NCI-H2081 treated with DMSO at 0.1 percent for 48 hours (cell line): ENCODE measurements at places on chromosomes 4 and X.

DNA sequence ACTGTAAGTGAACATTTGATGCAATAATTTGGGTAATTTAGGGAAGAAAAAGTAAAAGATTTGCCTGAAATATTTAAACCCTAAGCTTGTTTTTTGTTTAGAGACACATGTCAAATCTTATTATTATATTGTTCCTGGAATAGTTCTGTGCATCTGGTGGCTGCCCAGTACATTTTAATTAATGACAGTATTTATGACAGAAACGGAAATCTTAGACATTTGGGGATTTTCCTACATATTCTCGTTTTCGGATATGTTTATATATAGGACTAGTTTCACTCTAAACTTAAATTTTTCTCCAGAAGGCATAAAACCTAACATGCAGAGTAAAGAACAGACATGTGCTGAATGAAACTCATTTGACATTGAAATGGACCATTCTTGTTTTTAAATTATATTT is 125.6 kb upstream of the PAQR3 start:
- DNase-seq: no peak

- no peak for DNase-seq
Measured at GRCh38 chr4:30952526-30953219, 232.5 kb downstream of the PCDH7 start.

DNA sequence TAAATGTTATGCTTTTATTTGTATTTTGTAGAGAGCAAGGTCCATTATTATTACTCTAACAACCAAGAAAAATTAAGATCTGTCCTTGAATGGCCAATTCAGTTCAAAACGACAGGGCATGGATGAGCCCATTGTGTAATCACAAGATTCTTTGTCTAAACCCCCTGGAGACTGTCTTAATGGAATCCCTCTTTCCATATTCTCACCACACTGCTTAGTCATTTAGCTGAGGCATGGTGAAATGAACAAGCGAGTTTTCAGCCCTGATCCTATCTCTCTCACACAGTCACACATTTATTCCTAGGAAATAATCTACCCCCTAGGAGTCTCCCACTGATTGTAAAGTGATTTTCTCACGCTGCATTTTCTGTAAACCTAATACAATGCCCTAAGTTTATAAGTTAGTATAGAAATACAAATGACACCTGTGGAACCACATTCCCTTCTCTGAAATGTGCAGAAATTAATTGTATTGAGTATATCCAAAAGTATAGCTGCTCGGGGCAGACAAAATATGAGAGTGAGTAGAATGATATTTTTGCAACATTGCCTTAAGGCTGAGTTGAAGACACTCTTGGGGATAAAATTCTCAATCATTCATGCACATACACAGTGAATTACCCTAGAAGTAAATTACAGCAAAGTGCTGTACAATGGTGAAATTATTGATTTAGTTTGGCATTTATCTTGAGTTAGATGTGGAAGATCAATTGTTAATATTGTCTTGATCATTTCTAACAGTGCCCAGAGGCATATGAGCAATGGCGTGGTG is 119.7 kb upstream of the PCDH7 start:
- no peak for DNase-seq

- no peak for DNase-seq
Measured at GRCh38 chrX:40887476-40887875, 152.1 kb upstream of the MED14 start.

DNA sequence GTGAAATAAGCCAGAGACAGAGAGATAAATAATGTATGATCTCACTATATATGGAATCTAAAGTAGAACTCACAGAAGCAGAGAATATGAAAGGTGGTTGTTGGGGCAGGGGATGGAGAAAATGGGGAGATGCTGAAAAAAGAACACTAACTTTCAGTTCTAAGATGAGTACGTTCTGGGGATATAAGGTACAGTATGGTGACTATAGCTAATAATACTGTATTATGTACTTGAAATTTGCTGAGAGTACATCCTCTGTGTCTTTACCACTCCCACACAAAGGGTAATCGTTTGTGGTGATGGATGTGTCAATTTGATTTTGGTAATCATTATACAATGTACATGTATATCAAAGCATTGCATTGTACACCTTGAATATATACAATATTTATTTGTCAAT is 6.6 kb downstream of the FBXL5 start:
- no peak for DNase-seq

DNA sequence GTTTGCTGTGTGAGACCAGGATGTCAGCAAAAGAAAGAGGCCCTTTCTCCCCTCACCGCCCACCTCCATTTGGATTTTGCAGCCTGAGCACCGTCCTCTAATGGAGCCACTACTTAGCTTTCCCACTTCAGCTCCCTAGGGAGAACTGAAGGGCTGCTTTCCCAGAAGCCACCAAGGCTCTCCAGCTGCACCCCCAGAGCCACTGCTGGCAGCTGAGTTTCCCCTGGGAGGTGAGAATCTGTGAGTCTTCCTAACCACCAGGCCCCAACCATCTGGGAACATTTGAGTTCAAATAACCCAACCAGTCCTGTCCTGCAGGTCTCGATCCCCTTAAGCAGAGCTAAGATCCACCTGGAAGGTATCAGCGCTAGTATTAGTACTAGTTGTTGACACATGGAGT is 173.1 kb upstream of the USP9X start:
- DNase-seq: no peak

- no peak for DNase-seq
Measured at GRCh38 chrX:132216806-132217202, 2.4 kb downstream of the RAP2C start.

- no peak for DNase-seq
Measured at GRCh38 chr4:10129196-10130177, 12.9 kb upstream of the WDR1 start.

DNA sequence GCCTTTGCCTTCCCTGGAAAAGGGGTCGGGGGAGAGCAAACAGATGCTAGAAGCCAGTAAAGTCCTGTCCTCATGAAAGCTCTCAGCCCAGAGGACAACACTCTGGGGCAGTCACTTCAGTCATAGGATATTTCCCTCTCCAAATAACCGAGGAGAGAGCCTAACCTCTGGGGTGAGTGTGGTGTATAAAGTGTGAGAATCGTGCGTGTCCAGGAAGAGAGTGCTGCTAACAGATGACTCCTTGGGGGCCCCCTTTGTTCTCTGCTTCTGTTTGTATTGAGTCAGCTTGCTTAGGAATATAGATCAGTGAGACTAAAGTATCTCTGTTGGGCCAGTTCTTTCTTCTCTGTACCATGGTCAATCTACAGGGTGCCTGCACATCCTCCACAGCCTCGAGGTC is 247.2 kb downstream of the PALLD start:
- no peak for DNase-seq

- DNase-seq: no peak
Measured at GRCh38 chrX:129461801-129462456, 61.4 kb downstream of the SMARCA1 start.

- DNase-seq: no peak
Measured at GRCh38 chr4:70614184-70614555, 14.4 kb upstream of the ENAM start.

DNA sequence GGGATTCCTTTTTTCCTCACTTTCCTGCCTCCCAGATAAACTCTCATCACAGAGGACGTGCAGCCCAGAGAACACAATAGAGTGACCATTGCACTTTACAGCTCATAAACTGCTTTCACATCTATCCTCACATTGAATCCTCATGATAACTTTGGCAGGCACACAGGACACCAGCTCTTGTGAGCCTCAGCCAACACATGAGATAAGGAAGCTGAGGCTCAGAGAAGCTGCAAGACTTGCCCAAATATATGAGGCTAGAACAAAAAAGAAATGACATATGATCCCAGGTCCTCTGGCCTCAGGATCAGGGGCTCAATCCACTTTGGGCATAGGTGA is 85.0 kb upstream of the CPEB2 start:
- no peak for DNase-seq

GRCh38 chrX:119708936-119709335 is 16.0 kb upstream of the SEPTIN6 start:
- DNase-seq: no peak

GRCh38 chr4:110032603-110033002 is 119.9 kb downstream of the EGF start:
- no peak for DNase-seq

- no peak for DNase-seq
Measured at GRCh38 chrX:46681849-46682248, 77.1 kb downstream of the SLC9A7 start.

DNA sequence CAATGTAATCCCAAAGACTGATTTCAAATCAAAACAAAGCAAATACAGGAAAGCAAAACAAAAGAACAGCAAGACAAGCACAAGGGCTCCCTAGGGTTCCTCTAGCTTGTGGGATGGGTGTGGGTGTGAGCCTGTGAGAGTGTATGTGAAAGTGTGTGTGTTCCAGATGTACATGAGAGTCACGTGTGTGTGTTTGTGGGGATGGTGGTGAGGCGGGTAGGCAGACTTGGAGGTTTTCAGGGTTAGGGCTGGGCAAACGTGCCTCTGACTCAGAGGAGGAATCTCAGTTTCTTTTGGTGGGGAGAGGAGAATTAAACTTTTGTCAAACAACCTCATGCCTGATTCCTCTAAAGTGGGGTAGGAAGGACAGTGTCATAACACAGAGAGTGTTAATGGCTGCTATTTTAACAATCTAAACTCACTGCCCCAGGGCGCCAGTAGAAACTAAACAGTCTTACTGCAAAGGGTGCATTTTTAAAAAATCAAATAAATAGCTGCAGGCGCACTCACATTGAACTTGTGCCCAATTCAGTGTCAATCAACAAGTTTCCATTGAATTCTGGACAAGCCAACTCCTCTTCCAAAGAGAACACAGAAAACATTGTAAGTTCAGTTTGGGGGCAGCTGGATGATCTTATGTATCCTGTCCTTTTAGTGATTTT is 51.8 kb downstream of the CHRDL1 start:
- DNase-seq: no peak

- DNase-seq: no peak
Measured at GRCh38 chrX:103791826-103792485, 15.3 kb downstream of the PLP1 start.

DNA sequence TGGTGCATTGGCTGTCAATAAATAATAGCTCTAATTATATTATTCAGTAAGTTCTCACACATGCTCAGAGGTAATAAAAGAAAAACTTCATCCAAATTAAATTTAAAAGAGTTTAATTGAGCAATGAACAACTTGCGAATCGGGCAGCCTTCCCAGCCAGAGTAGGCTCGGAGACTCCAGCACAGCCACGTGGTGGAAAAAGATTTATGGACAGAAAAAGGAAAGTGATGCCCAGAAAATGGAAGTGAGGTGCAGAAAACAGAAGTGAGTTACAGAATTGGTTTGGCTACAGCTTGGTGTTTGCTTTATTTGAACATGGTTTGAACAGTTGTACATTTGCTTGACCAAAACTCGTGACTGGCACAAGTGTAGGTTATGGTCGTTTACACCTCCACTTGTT is 13.6 kb upstream of the BOD1L1 start:
- DNase-seq: no peak

DNA sequence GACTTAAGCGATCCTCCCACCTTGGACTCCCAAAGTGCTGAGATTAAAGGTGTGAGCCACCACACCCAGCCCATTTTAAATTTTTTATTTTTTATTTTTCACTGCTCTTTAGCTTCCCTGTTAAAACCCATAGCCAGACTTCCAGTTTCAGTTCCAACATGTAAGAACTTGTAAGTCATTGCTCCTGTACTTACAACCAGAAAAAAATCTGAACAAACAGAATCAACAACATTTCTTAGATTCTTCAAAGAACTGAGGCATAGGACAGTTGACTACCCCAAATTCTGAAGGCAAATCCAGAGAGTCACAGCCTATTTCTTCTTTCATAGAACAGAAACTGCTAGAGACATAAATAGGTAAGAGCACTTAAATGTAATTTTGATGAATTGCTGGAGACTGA is 8.1 kb downstream of the GPRASP3 start:
- no peak for DNase-seq

DNA sequence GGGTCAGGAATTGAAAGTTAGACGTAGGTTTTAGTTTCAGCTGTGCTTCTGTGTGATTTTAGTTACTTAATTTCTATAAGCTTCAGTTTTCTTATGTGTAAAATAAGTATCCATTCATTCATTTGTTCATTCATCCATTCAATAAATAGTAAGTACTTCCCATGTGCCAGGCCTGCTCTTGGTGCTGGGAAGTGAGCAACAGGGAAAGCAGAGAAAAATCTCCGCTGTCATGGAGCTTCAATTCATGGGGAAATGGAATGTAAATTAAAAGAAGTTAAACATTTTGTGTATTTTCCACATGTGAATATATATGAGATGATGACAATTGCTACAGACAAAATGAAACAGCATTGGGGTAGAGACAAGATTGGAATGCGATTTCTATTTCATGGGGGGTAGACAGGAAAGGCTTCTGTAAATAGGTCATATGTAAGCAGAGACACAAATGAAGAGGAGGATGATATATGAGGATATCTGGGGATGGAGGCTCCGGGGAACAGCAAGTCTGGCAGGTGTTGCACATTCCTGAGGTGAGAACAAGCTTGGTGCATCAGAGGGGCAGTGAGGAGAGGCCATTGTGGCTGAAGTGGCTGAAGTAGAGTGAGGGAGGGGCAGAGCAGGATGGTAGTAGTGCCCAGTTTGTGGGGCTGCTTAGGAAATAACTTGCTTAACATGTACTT is 66.2 kb downstream of the FHIP1A start:
- no peak for DNase-seq

GRCh38 chr4:52546449-52546848 is 112.7 kb downstream of the USP46 start:
- no peak for DNase-seq

DNA sequence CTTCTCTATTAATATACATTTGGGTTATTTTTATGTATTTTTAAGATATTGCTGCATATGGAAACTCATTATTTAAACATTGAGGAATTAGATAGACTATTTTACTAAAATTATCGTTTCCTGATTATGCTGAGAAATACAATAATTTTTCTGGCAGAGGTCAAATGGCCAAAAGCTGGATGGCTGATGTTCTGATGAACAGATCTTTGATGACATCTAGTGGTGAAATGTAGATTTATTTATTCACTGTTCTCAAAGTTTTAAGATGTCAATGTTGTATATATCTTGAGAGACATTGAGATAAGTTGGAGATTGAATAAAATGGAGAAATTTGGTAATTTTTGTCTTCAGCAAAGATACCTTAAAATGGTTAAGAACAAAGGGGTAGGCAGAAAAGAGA is 96.2 kb downstream of the UGT8 start:
- no peak for DNase-seq

- no peak for DNase-seq
Measured at GRCh38 chrX:76796311-76796710, 368.8 kb downstream of the MAGEE1 start.

DNA sequence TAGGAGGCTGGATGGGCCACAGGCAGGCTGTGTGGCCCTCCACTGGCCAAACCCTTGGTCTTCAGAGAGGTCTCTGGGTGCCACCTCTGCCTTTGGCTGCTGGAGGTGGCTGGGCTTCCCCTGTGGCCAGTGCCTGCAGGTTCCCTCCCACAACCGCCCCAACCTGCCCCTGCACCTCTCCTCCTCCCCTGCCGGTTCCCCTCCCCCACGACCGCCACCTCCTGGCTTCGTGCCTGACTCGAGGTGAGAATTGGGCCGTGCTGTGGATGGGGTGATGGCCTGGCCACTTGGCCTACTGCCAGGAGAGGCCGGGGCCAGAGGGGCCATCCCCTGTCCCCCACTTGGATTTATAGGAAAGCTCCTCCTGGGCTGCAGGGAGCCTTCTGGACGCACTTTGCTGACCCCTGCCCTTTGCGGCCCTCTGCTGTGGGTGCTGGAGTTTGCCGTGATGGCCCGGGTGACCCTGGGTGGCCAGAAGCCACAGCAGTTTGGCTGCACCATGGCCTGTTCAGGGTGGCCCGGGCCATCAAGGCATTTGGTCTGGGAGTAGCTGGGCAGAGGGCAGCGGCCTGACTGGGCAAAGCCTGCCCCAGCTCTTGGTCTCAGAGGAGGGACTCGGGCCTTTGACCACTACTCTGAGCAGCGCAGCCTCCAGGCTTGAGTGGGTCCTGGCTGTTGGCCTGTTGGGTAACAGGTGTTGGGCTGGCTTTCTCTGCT is 3.8 kb downstream of the NAT8L start:
- no peak for DNase-seq
